HepG2 (cell line): ENCODE measurements at places on chromosomes 7 and 10. TPM values are rescaled to one million over a fixed set of nuclear protein-coding genes. Genes with fewer than 3 reads are reported as not detected.

GRCh38 chr7:43689115-43689514 lies 40.2 kb downstream of the COA1 start:
- DNase-seq: no peak

GRCh38 chr10:74103560-74104258 lies 46.9 kb downstream of the AP3M1 start:
- DNase-seq: no peak

GRCh38 chr10:1050554-1050953 lies 1.6 kb upstream of the IDI1 start:
- DNase-seq: peak; percentile 75

- DNase-seq: no peak
These were observed 111.3 kb downstream of the RGS10 start for GRCh38 chr10:119431034-119431772.

GRCh38 chr10:5461203-5461588 lies 38.2 kb downstream of the CALML5 start:
- DNase-seq: no peak

DNA sequence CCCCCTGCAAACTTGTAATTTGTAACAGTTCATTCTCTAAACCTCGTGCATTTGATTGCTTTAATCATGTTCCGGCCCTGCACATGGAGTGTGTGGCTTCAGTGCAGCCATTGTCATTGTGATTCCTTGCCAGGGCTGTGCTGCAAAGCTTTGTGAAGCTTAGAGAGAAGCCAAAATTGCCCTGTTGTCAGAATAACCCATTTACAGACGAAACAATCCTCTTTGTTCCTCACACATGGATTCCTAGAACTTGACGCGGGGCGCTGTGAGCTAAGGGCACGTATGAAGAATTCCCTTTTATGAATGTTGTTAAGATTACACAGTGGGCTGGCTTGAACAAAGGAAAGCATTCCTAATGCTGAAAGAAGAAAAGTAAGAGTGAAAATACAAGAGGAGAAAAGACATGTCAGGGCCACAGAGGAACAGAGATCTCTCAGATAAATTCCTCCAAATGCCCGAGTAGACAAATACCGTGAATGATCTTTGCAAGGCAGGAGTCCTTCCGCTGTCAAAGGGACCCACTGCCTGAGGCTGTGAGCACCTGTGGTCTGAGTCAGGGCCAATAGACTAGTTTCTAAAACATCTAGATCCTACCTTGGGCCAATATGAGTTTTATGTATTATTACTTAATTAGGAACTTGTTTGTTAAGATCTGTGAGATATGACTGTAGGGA lies 205.4 kb upstream of the C7orf33 start:
- no peak for DNase-seq

DNA sequence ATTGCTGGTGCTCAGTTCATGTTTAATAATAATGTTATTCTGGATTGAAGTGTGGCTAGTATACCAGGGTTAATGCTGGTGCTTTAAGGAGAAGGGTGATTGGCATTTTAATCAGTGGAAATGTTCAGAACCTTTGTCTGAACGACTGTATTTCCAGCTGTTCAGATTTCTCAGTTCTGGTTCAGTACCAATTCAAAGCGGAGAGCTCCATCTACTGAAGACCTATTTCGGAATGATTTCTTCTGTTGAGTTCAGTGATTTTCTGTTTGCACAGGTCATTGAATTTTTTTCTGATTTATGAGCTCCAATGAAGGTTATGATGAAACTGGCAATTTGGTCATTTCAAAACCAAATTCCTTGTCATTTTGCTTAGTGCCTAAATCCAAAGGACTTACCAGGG lies 160.1 kb downstream of the EXOC4 start:
- DNase-seq: no peak

GRCh38 chr7:2566348-2566889 lies 7.6 kb downstream of the IQCE start:
- DNase-seq: no peak

GRCh38 chr10:98833542-98833941 lies 386.8 kb upstream of the HPS1 start:
- DNase-seq: no peak

GRCh38 chr10:120087109-120087508 lies 194.6 kb downstream of the SEC23IP start:
- no peak for DNase-seq

GRCh38 chr7:139682136-139683013 lies 95.4 kb downstream of the HIPK2 start:
- DNase-seq: peak; percentile 61

DNA sequence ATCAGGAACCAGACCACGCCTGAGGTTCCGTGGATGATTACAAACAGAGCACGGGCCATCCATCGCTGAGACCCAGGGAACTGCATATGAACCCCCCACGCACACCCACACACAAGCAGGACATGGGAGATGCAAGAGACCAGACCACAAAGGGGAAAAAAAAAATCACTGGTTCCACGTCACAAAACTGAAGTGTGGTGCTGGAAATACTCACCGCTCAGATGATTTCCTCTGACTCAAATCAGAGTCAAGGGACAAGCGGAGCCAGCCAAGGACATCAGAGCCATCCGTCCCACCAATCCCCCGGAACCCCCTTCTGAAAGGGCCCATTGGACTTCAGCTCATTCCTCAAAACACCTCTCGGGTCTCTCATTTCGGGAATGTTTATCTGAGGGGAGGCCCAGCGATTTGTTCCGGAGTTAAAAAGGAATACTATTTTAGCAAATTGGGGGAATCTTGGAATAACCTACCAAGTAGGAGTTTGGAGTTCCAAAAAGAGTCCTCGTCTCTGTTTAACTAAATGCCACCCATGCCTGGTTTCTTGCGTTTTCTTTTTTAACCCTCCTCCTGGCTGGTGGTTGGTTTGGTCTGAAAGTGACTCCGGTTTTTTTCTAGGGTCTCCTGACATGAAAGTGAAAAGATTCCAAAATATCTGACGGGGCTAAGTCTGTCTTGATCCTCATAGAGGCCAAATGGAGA lies 15.0 kb downstream of the SNX8 start:
- no peak for DNase-seq

The RNLS gene
- not detected in 2 replicates for total RNA-seq

The CC2D2B gene
- total RNA-seq: 0.20 and 0.22 TPM in 2 replicates

The OR2A12 gene
- total RNA-seq: not detected in 2 replicates

The SDK1 gene
- total RNA-seq: 0.17 and 0.35 TPM in 2 replicates
